Stimulated activated CD8-positive, alpha-beta memory T cell treated with anti-CD3 and anti-CD28 coated beads, Interleukin-4, amount 100 ng/mL, for 48 hours (primary cell): ENCODE measurements at places on chromosomes 16 and 17.
A peak's percentile ranks its signal among the peaks of the same experiment; 100 is the strongest.

DNA sequence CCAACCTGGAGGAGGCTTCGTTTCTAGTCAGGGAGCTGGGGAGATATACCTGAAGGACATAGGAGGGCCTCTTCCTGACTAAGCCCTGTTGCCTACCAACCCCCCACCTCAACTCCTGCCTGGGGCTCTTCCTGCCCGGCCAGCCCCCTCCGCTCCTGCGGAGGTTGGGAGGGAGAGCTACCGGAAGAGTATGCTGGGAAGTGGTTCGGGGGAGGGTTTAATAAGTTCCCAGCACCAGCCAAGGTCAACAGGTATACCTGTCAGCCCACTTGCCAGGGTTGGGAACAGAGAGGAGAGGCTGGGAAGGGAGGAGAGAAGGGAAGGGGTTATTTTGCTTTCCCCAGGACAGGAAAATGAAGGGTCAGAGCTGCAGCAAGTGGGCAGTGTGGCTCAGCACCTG lies 4.7 kb downstream of the PPP1R1B start:
- DNase-seq = no peak

GRCh38 chr16:13108126-13108525 lies 206.7 kb downstream of the SHISA9 start:
- DNase-seq = no peak

DNA sequence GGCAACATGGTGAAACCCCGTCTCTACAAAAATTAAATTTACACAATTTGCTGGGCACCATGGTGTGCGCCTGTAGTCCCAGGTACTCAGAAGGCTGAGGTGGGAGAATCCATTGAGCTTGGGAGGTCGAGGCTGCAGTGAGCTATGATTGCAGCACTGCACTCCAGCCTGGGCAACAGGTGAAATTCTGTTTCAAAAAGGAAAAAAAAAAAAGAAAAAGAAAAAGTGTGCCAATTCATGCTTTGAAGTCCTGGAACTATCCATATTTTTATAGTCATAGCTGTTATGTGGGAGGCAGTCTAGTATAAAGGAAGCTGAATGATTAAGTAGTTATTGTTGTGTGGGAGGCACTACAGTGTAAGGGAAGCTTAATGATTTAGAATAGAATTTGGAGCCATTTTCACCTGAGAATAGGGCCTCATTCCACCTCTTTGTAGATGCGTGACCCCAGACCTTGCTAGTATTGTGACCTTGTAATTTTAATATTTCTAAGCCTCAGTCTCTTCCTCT lies 31.6 kb downstream of the IQCK start:
- no peak for DNase-seq

DNA sequence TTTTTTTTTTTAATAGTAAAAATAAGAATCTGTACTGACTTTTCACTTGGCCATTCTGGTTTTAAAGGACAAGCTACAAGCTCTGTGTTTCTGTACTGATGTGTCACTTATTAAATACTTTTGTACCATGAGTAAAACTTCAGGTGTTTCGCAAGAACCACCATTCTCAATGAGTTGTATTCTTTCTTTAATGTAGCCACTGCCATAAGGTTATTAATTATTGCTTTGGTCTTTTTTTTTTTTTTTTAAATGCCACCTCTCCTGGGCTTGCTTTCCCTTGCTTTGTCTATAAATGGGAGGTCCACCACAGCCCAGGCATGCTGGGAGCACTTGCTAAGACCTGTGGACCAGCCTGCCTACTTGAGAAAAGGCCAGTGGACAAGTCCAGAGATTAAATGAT lies 8.4 kb downstream of the ARL2BP start:
- no peak for DNase-seq

DNA sequence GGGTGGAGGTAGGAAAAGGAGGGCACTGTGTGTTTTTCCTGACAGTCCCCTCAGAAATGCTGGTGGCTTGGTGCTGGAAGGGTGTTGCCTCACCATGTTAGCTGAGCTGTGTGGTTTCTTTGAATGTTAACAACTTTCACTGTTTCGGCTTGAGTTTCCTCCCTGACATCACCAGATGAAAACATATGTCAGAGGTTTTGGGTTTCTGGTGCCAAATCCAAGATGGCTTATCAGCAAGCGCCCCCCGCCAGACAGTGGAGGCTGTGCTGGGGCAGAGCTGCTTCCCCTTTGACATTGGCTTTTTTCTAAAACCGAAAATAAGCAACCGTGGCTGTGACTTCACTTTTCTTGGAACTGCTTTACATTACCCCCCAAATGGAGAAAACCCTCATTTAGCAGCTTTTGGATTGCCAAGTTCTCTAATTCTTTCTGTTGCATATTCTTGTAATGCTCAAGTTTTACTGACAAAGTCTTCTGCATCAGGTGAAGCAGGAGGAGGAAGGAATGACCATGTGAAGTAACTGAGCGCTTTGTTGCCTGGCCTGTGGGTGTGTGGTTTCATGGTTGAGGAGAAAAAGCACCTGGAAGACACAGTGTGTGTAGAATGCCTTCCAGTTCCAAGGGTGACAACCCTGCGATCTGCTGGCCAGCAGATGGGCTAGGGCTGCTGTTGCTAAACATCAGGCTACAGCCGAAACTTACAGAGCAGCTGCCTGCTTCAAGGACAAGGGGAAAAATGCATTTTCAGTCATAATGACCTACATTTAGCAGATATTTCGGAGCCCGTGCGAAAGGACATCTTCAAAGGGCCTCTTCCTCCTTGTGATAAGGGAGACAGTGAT lies 9.7 kb downstream of the RMI2 start:
- peak; percentile 86 for DNase-seq

GRCh38 chr17:962670-963069 lies 16.9 kb downstream of the NXN start:
- DNase-seq = no peak

DNA sequence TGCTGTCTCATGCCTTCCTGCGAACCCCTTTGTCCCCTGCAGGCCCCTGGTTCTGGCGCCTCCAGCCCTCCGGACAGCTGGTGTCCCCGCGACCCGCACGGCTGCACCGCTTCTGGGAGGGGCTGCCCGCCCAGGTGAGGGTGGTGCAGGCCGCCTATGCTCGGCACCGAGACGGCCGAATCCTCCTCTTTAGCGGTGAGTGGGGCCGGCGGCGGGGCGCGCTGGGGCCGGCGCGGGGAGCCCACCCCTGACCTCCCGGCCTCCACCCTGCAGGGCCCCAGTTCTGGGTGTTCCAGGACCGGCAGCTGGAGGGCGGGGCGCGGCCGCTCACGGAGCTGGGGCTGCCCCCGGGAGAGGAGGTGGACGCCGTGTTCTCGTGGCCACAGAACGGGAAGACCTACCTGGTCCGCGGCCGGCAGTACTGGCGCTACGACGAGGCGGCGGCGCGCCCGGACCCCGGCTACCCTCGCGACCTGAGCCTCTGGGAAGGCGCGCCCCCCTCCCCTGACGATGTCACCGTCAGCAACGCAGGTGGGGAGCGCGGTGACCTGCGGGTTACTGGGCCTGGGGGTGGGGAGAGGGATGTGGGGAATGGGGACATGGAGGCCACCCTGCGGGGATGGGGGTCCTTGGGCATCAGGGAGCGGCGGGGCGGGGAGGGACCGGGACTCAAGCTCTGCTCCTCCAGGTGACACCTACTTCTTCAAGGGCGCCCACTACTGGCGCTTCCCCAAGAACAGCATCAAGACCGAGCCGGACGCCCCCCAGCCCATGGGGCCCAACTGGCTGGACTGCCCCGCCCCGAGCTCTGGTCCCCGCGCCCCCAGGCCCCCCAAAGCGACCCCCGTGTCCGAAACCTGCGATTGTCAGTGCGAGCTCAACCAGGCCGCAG lies 7.1 kb upstream of the IL32 start:
- DNase-seq = peak; percentile 71

DNA sequence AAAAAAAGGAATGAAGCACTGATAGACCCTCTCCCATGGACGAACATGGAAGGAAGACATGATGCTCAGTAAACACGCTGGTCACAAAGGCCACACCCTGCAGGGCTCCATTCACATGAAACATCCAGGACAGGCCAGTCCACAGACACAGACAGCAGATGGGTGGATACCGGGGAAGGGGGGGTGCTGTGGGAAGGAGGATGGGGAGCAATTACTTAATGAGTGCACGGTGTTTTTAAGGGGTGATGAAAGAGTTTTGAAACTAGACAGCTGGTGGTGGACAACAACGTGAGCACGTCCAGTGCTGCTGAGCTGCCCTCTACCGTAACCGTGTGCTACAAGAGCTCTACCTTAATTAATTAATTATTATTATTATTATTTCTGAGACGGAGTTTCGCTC lies 6.0 kb upstream of the SLC16A3 start:
- no peak for DNase-seq

- DNase-seq = no peak
Measured at GRCh38 chr16:565419-566330, 1.1 kb upstream of the NHLRC4 start.

GRCh38 chr17:38572669-38573365 lies 32.9 kb downstream of the SRCIN1 start:
- no peak for DNase-seq

DNA sequence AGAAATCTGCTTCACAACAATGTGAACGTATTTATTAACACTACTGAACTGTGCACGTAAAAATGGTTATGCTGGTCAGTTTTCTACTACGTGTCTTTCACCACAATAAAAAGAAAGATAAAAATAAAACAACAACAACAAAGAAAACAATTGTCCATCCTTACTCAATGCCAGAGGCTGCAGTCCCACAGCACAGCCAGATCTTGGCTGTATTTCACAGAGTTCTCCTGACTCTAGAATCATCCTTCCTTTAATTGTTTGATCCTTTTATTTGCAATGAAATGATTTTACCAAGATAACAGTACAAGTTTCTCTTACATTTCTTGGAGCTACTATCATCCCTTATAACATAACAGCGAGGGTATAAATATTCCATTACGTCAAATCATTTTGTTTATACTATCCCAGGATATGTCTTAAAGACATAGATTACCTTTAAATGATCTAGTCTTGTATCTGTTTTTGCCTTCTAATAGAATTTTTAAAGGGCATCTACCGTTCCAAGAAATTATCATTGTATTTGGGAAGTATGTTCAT lies 103.3 kb downstream of the SLC39A11 start:
- DNase-seq = no peak

- DNase-seq = no peak
Measured at GRCh38 chr16:6645768-6646568, 686.7 kb upstream of the RBFOX1 start.

- DNase-seq = no peak
Measured at GRCh38 chr16:17420816-17421215, 49.9 kb downstream of the XYLT1 start.

DNA sequence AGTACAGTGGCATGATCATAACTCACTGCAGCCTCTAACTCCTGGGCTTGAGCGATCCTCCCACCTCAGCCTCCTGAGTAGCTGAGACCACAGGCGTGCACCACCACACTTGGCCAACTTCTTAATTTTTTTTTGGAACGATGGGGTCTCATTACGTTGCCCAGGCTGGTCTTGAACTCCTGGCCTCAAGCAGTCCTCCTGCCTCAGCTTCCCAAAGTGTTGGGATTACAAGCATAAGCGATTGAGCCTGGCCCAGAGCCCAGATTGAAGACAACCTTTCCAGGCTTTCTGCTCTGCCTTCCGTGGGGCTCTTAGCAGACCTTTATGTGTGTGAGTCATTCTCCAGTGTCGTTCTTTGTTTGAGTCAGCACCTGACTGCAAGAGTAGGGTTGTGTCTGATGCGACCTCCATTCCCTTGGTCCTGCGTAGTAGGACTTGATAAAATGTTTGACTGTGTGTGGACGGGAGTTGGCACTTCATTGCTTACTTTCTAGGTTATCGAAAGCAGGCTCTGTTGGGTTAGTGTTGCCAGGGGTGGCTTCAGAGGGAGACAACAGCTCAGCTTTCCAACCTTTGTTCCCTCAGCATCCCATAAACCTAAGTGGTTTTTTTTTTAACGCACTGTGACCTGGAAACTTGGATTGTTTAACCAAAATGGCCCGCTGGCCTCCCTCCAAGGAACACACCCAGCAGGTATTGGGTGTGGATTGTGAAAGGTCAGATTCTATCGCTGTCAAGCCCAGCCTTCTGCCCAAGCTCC lies 26.4 kb downstream of the EEF2K start:
- DNase-seq = peak; percentile 55

DNA sequence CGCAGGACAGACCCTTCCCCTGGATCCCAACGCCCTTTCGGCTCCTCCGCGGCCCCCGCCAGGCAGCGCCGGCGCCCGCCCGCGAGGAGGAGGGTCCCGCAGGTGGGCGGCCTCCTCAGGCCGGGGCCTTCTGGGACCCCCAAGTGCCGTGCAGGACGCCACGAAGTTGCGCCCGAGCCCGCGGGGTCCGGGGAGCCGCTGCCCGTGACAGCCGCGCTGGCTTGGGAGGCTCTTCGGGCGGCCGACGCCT lies 504 bp downstream of the ERN1 start:
- no peak for DNase-seq

DNA sequence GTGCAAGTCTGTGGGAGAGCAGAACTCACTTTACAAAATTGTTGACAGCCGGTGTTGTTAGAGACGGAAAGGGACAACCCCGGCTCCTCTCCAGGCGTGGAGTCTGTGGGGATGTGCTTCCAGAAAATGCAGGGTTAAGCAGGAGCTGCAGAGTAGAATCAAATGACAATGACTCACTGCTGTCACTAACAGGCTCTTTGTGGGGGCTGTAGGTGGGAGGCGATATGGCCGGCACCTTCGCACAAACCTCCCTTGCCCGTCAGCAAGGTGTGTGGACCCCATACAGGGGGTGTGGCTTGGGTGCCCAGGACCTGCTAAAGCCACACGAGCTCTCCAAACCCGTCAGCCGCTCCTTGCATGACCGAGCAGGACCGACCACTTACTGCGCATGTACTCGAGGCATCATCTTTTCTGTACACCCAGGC lies 5.8 kb downstream of the PDK2 start:
- DNase-seq = no peak

DNA sequence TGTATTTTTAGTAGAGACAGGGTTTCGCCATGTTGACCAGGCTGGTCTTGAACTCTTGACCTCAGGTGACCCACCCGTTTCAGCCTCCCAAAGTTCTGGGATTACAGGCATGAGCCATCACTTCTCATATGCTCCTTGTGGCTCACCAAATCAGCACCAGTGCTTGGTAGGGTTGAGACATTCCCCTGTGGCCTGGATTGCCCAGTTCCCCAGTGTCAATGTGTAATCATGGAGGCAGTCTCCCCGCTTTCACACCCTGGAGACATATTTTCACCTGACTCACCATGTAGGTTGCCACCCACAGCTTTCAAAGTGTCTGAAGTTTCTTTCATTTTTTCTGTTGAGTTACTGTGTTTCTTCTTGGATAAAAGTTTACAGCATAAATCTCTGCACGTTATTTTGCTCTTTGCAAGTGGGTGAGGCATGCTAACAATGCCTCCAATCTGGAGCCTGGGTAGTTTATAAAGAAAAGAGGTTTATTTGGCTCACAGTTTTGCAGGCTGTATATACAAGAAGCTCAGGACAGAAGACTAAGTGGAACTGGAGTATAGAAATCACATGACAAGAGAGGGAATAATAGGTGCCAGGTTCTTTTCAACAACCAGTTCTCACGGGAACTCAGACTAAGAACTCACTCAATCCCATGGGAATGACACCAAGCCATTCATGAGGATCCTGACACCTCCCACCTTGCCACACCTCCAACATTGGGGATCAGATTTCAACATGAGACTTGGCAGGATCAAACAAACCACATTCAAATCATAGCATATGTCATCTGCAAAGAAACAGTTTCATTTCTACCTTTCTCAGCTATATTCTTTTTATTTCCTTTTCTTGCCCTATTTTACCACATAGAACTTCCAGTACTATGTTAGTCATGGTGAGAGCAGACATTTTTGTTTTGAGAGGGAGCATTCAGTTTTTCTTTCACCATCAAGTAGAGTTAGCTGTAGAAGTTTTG lies 113.2 kb downstream of the PHKB start:
- peak; percentile 53 for DNase-seq
